Right kidney (tissue), 9 donors: ENCODE measurements at places on chromosomes 1 and 21.

DNA sequence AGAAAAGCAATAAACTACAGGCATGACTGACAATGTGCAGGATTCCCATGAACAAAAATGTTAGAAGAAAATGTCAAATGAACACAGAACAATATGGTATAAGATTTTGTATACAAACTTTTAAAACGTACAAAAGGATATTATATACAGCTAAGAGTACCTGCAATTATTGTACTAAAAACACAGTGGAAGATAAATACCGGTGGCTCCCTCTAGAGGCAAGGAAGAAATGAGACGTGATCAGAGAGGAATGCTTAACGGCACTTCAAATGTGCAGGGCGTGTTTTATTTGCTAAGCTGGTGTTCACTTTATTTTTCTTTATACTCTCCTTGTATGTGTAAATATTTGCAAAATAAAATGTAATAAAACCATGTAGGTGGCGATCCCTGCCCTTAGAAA lies 191.8 kb upstream of the SAMSN1 start:
- no peak for DNase-seq

DNA sequence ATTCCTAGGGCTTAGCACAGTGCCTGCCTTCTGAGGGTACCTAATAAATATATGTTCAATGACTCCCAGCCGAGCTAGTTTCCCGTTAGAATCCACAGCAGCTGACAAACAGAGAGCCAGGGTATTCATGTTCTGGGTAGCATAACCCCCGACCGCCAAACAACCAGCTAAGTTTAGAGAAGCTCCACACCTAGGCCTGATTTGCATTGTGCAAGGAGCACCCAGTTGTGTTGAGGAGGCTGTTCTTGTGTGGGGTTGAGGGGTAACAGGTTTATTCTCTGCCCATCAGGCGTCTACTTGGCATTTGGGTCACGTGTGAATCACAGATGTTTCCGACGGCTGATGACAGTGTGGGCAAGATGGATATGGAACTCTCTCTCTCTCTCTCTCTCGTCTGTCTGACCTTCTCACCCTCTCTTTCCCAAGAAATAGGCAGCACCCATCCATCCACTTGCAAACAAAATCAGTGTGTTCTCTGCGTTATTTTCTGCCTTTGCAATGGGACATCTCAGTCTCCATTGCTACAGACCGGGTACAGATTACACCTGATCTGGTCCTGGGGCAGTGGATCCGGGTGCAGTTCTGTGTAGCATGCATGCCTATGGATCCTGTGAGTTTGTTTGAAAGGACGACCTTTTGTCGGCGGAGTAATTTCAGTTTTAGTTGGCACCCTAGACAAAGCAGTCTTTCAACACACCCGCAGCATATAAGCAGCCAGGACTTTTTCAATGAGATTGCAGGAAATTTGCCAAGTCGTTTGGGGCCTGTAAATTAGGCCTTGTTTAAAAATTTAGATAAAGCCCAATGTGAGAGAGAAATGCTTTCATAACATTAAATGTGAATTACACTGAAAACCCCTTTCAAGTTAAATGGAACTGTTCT lies 29.4 kb downstream of the KAZN start:
- DNase-seq = no peak

- peak; percentile 40 for DNase-seq
These were observed 7.0 kb upstream of the TRIM45 start for GRCh38 chr1:117128323-117129079.

- DNase-seq = no peak
These were observed 993 bp upstream of the DSCAM start for GRCh38 chr21:40847951-40848350.

DNA sequence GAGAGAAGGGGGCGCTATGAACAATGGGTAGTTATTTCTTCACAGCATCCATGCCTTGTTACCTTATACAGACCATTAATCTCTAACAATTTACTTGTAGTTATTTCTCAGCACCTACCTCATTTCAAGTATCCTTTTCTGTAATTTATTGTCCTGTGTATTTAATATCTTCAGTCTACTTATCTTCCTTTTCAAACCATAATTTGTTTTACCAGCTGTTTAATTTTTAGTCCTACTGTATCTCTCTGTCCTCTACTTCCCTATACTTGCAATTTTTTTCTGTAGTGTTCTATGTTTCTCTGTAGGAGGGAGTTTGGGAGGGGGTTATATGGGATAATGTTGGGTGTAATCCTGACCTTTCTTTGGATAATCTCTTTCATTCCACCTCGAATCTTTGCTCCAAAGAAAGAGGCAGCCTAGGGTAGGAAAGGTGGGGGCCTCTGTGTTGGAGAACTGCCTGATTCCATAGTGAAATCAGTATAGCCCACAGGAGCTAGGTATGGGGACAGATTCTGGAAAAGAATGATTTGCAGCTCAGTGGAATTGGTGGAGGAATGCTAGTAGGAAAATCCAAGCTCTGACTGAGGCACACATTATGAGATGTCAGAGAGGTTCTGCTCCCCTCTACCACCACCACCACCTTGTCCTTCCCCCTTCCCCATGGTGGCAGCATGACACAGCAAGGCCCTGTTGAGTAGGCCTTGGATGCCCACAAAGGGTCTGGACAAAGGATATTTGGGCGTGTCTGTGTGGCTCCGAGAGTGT lies 642 bp downstream of the MLLT11 start:
- DNase-seq = peak; percentile 51

- no peak for DNase-seq
These were observed 11.7 kb upstream of the FCMR start for GRCh38 chr1:206933333-206933945.
